CD4-positive, CD25-positive, alpha-beta regulatory T cell (primary cell): ENCODE measurements at places on chromosomes 1 and 21.
A peak's percentile ranks its signal among the peaks of the same experiment; 100 is the strongest.

DNA sequence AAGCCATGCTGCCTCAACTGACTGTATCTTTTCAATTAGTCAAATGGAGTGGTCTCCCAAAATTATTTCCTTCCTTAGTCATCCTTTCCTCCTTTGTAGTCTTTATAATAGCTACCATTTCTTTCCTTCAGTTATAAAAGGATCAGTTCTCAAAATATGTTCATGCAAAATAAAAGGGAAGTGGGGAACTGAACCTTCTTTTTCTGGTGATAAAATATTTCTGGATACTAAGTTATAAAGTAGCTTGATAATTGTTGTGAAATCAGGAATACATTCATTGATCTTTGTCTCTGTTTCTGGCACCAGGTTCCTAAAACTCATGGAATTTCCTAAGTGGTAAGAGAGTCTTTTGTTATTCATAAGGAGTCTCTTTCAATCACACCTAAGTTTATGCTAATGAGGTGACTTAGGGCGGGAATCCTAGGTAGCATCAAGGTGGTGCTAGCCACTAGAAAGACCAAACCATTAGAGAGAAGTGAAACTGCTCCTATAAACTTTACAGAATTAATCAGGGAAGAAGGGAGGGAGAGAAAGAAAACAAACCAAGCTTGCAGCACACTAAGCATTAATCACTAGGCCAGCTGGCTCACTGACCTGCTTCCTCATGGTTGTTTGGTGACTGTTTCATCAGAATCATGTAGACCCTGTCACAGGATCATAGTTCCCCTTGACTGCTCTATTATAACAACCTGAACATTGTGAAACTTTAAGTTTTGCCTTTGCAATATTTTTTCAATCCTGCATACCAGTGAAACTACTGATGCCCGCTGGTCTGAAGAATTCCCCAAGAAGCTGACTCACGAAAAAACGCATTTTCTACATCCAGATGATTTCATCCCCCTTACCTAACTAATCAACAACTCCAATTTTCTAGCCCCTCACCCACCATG is 161.6 kb upstream of the PTBP2 start:
- DNase-seq: no peak

GRCh38 chr1:68706639-68707317 is 209.9 kb upstream of the DEPDC1 start:
- DNase-seq: no peak

DNA sequence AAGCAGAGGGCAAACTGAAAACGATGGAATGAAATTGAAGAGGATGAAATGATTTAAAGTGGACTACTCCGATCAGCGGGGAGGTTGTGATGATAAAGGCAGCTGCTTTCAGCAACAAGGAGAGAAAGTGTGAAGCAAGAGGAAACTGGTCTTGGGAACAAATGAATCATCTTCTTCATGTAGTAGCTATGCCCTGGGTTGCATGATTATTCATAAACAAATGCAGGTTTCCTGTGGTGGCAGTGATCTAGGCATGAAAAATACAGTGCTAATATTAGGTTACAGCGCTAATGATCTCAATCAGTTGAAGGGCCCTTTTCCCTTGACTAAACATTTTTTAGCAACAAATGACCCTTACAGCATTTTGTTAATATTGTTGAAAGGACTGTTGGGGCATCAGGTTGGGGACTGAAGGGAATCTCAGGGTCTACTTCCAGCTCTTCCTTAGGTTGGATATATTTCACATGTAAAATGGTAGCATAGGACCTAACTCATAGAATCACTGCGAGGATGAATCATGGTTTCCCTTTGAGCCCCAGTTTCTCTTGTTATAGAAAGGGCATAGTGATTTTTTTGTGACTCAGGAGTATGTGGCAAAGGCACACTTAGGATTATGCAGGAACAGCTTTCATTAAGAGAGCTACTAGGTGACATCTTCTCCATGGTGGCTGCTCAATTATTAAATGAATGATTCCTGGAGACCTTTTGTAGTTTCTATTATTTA is 1.9 kb upstream of the ZFYVE9 start:
- DNase-seq: peak; percentile 46

GRCh38 chr1:59328353-59328752 is 31.5 kb downstream of the FGGY start:
- no peak for DNase-seq

DNA sequence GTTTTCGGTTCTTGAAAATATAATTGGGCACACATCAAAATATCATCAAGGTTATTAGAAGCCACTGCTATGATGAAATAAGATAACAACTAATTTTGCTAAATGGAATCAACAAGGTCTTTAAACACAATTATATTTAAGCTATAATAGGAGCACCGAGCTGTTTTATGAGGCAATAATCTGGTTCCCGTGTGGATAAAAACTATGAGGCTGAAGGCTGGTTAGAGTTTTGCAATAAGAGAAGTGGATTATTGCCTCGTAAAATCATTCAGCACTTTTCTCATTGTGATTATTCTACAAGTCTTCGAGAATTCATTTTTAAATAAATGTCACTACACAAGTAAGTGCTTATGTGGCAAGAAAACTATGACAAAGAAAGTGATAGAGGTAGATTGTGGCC is 975.7 kb upstream of the ADGRL2 start:
- DNase-seq: no peak

- DNase-seq: no peak
These were observed 58.3 kb downstream of the EDEM3 start for GRCh38 chr1:184696403-184696802.

- no peak for DNase-seq
These were observed 3.8 kb downstream of the CDK18 start for GRCh38 chr1:205508227-205508714.

DNA sequence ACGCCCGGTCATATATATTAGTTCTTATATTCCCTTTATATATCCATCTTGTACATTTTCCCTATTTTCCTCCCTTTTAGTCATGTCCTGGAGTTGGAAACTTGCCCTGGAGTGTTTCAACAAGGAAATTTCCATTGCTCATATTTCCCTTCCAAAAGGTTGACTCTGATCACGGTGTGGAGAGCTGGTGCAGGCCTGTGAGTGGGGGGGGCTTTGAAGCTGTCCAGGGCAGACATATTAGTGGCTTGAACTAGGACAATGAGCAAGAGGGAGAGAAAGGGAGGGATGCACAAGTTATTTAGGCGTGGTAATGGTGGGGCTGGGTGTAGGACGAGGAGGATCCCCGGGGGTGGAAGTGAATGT is 30.4 kb upstream of the TMEM61 start:
- DNase-seq: no peak

DNA sequence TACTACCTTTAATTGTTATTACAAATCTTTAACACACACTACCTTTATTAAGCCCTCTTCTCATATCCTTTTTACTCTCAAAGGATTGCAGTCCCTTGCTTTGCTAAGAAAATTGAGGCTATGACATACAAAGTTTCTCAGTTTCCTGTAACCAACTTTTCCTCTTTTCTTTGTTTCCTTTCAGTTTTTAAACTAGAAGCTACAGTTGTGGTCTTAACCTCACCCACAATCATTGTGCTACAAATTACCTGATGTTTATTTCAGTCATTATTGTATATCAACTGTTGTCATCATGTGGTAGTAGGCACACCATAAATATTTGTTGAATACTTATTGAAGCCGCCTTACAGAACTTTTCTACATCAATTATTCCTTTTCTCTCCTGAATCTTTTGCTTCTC is 51.8 kb downstream of the SLAMF6 start:
- DNase-seq: no peak

DNA sequence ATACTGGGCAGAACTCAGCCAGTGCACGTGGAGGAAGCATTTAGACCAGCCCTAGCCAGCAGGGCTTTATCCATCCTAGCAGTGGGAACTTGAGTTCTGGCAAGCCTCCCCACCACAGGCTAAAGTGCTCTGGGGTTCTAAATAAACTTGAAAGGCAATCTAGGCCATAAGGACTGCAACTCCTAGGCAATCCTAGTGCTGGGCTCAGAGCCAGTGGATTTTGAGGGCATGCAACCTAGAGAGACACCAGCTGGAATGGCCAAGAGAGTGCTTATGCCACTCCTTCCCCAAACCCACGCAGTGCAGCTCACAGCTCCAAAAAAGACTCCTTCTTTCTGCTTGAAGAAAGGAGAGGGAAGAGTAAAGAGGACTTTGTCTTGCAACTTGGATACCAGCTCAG is 70.5 kb upstream of the APOBEC4 start:
- no peak for DNase-seq

- no peak for DNase-seq
These were observed 40.2 kb downstream of the ATP1B1 start for GRCh38 chr1:169146576-169147214.

DNA sequence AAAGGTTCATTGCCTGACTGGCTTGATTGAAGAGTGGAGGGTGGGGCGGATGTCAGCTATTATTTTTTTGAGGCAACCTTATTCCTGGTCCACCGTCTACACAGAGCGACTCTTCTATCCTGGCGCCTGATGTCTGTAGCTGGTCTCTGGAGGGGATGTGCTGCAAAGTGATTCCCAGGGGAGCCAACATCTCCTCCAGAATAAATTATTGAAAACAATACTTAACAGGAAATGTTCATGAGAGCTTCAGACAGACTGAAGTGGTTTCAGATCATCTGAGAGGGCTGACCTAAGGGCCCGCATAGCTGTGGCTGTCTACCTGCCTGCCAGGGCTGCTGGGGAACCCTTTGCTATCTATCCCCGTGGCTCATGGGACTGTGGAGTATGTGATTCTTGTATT is 66.7 kb downstream of the TEX35 start:
- DNase-seq: no peak

GRCh38 chr21:18646116-18646515 is 242.5 kb upstream of the TMPRSS15 start:
- no peak for DNase-seq
